ENCODE measurements at places on chromosomes 3 and 15. TPM values are rescaled to one million over a fixed set of nuclear protein-coding genes. Genes with fewer than 3 reads are reported as not detected.

GRCh38 chr3:60841355-60841754 is 409.9 kb downstream of the FHIT start:
- DNase-seq, result no peak
- H3K4me1 ChIP-seq, result no peaks in the 10 kb centered on the region
- no peak overlapping the region for H3K4me3 ChIP-seq
- H3K27me3 ChIP-seq, result no peaks in the 10 kb centered on the region

GRCh38 chr15:63601704-63602185 is 4.6 kb downstream of the FBXL22 start:
- H3K4me1 ChIP-seq, result peaks cover 32% of the 10 kb centered on the region
- no peak for DNase-seq
- H3K27me3 ChIP-seq, result peaks cover 27% of the 10 kb centered on the region
- peak overlapping the region; percentile 62 for H3K4me3 ChIP-seq

DNA sequence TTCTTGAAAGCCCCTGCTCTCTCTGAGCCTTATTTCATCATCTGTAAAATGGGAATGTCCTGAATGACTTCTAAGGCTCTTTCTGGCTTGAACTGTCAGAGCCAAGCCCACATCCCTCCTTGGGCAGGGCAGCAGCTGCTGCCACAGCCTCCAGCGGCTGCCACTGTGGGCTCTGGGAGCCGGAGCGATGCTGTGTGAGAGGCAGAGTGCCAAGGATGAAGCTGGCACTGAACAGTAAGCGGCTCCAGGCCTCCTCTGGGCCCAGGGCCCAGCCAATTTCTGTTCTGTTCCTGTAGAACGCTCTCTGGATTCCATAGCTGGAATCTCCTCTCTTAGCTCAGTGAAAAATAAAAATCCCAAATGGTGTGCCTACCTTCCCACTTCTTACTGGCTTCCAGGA is 4.4 kb downstream of the CPLX3 start:
- H3K27ac ChIP-seq, result no peak overlapping the region
- no peak overlapping the region for H3K4me3 ChIP-seq
- no peaks in the 10 kb centered on the region for H3K36me3 ChIP-seq
- H3K4me1 ChIP-seq, result peaks cover 10% of the 10 kb centered on the region

- H3K4me3 ChIP-seq, result no peak overlapping the region
- no peaks in the 10 kb centered on the region for H3K4me1 ChIP-seq
- H3K27me3 ChIP-seq, result no peaks in the 10 kb centered on the region
- DNase-seq, result no peak
- no peaks in the 10 kb centered on the region for H3K36me3 ChIP-seq
- no peak overlapping the region for H3K27ac ChIP-seq
Measured at GRCh38 chr3:81876826-81877225, 115.4 kb upstream of the GBE1 start.

- H3K27me3 ChIP-seq, result no peaks in the 10 kb centered on the region
- no peak for DNase-seq
- H3K36me3 ChIP-seq, result no peaks in the 10 kb centered on the region
- no peak overlapping the region for H3K27ac ChIP-seq
- H3K4me1 ChIP-seq, result peaks cover 2% of the 10 kb centered on the region
Measured at GRCh38 chr3:186464424-186465093, 79.6 kb downstream of the CRYGS start.

DNA sequence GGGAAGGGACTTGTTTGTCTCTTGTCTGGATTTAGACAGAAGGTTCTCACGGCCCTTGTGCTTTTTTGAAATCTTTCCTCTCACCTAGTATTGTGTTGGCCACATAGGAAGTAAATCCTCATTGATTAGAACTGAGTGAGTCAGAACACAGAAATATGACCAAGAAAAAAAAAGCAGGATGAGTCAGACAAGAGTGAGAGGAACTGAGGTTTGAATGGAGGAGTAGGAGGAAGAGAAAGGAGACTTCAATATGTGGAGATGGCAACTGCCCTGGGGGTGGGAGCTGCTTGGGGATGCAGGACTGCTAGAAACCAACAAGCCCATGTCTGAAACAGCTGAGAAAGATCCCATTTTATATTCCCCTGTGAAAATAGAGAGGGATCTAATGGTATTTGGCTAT is 194.1 kb upstream of the ZBTB20 start:
- DNase-seq, result no peak
- no peaks in the 10 kb centered on the region for H3K36me3 ChIP-seq
- H3K27ac ChIP-seq, result no peak overlapping the region
- H3K27me3 ChIP-seq, result no peaks in the 10 kb centered on the region
- no peak overlapping the region for H3K4me3 ChIP-seq

GRCh38 chr3:190546881-190547510 is 33.1 kb downstream of the IL1RAP start:
- H3K27ac ChIP-seq, result no peak overlapping the region
- H3K36me3 ChIP-seq, result no peaks in the 10 kb centered on the region
- DNase-seq, result no peak
- H3K4me1 ChIP-seq, result no peaks in the 10 kb centered on the region

DNA sequence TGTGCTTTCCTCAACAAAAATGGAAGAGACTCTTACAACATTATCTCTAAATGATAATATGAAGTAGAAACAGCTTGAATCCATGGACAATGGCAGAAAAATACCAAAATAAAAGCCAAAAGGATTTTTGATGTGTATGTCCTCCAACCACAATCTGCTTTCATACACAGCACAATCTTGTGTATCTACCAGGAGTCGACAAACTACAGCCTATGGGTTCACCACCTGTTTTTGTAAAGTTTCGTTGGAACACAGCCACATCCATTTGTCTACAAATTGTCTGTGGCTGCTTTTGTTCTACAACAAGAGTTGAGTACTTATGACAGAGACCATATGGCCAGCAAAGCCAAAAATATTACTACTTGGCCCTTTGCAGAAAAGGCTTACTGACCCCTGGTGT is 88.7 kb upstream of the UBE2E2 start:
- DNase-seq, result no peak
- no peaks in the 10 kb centered on the region for H3K27me3 ChIP-seq
- no peak overlapping the region for H3K4me3 ChIP-seq
- H3K27ac ChIP-seq, result no peak overlapping the region

GRCh38 chr3:32818229-32818969 is 602 bp downstream of the TRIM71 start:
- H3K27ac ChIP-seq, result peak overlapping the region; percentile 100
- peaks cover 58% of the 10 kb centered on the region for H3K4me1 ChIP-seq
- H3K4me3 ChIP-seq, result peak overlapping the region; percentile 98
- peak; percentile 59 for DNase-seq

Gene SH2D7
- not detected for total RNA-seq

GRCh38 chr15:85423256-85423655 is 42.9 kb downstream of the AKAP13 start:
- H3K36me3 ChIP-seq, result no peaks in the 10 kb centered on the region
- no peak for DNase-seq
- H3K27ac ChIP-seq, result no peak overlapping the region

DNA sequence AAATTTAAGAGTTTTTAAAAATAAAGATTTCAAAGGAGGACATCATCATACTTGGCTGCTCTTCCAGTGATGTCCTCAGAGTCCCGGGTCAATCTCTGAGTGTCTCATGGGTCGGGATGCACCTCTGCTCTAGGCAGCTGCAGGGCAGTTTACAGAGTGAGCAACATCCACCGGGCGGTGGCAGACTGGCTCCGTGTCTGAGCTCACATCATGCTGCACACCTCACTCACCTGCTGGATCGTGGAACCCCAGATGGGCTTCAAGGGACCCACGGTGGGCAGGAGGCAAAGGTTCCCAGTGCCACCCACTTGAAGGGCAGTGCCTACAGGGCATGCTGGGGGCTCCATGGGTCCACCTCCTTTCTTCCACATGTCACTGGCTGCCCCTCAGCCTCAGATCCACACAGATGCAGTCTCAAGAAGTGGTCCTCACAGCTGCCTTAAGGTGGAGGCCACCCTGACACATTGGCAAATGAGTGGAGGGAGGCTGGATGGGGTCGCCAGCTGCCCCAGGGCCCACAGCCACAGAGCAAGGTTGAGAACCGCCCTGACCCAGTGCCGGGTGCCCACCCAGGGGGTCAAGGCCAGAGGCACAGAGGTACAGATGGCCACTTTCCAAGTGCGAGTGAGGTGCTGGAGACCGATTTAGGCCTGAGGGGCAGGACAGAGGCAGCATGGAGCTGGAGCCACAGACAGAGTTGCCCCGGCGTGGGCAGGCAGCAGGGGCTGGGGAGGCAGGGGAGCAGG is 25.2 kb downstream of the CYFIP1 start:
- H3K27me3 ChIP-seq, result peaks cover 8% of the 10 kb centered on the region
- H3K4me1 ChIP-seq, result peaks cover 19% of the 10 kb centered on the region
- no peak overlapping the region for H3K4me3 ChIP-seq
- H3K27ac ChIP-seq, result no peak overlapping the region
- DNase-seq, result no peak

Gene FAM174B
- total RNA-seq, result 10.1 TPM

GRCh38 chr3:4520033-4520816 is 27.1 kb downstream of the ITPR1 start:
- H3K36me3 ChIP-seq, result no peaks in the 10 kb centered on the region
- no peak overlapping the region for H3K27ac ChIP-seq
- no peaks in the 10 kb centered on the region for H3K27me3 ChIP-seq
- H3K4me3 ChIP-seq, result no peak overlapping the region
- peaks cover under 1% of the 10 kb centered on the region for H3K4me1 ChIP-seq
- no peak for DNase-seq

- DNase-seq, result no peak
- H3K36me3 ChIP-seq, result no peaks in the 10 kb centered on the region
- H3K4me3 ChIP-seq, result no peak overlapping the region
- H3K27me3 ChIP-seq, result no peaks in the 10 kb centered on the region
- no peaks in the 10 kb centered on the region for H3K4me1 ChIP-seq
Measured at GRCh38 chr15:55530861-55531313, 22.9 kb upstream of the DNAAF4 start.

GRCh38 chr15:29857221-29857789 is 35.0 kb upstream of the TJP1 start:
- no peaks in the 10 kb centered on the region for H3K27me3 ChIP-seq
- no peak for DNase-seq
- H3K27ac ChIP-seq, result no peak overlapping the region
- H3K4me3 ChIP-seq, result no peak overlapping the region
- no peaks in the 10 kb centered on the region for H3K36me3 ChIP-seq

GRCh38 chr15:96561593-96561992 is 231.1 kb downstream of the NR2F2 start:
- H3K27me3 ChIP-seq, result no peaks in the 10 kb centered on the region
- no peaks in the 10 kb centered on the region for H3K4me1 ChIP-seq
- DNase-seq, result no peak
- no peak overlapping the region for H3K27ac ChIP-seq
- H3K4me3 ChIP-seq, result no peak overlapping the region

GRCh38 chr3:146092230-146092629 is 68.8 kb downstream of the PLOD2 start:
- no peak overlapping the region for H3K4me3 ChIP-seq
- no peak overlapping the region for H3K27ac ChIP-seq
- no peak for DNase-seq
- H3K27me3 ChIP-seq, result no peaks in the 10 kb centered on the region
